RWPE1 (cell line): ENCODE measurements at places on chromosomes 7 and 10.

- DNase-seq = no peak
These were observed 4.4 kb upstream of the FZD9 start for GRCh38 chr7:73429215-73429614.

DNA sequence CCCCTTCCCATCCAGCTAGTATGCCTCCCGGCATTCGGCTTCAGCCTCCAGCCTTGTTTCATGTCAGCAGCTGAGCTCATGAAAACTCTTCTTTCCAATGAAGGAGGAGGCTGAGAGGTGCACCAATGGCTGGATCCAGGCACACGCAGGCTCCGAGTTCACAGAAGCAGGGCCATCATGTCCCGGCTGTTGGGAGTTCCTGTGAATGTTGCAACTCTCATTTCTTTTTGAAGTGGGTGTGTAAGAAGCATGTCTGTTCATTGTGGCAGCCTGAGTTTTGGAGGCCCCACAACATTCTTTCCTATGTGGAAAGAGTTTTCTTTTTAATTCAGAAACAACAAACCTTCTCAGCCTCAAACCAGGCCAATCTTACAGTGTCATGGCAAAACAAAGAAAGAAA is 89.7 kb downstream of the PTPRE start:
- no peak for DNase-seq

DNA sequence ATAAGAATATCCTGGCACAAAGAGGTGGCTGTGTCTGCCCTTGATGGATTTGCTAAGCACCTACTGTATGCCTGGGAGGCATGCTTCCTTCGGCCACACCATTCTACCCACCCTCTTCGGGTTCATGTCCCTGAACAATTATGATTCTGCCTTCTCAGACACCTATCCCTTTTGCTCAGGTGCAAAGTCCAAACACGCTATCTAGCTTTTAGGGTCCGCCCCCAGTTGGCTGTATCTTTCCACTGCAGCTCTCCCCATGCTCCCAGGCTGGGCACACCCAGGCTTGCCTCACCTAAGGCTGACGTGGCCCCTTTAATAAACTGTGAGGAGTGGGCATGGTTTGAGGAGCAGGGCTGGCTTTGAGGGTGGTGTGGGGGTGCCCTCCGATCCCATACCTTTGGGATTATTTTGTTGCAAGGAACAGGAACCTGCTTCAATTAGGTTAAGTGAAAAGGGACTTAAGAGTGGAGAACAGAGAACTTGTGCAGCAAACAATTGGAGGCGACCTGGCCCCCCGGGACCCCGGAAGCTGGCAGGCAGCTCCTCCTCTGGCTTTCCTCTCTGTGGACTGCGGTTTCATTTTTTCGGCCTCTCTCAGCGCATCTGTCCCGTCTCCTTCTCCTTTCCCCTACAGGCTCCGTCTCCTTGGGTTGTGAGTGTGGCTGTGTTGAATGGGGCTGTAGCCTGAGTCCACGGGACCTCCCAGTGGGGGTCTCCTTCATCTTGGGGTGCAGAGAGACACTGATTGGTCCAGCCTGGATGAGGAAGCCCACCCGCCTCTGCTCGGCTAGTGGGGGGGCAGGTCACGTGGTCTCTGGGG is 3.8 kb downstream of the CLIP2 start:
- no peak for DNase-seq

DNA sequence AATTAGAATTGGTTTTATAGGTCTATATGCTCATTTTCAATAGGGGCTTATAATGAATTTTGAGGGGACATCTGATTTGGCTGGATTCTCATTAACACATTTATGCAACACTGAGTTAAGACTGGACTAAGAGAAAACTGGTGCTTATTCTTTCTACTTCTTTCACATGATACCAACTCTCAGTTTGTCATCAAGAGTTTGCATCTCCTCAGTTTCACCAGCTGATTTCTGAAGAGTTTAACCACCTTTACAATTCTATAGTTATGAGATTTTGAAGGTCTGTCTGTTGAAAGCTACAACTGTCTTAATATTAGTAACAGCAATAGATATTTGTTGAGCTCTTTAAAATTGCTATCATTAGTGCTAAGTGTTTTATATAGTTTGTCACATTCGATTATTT is 867.0 kb upstream of the SORCS1 start:
- DNase-seq = no peak

DNA sequence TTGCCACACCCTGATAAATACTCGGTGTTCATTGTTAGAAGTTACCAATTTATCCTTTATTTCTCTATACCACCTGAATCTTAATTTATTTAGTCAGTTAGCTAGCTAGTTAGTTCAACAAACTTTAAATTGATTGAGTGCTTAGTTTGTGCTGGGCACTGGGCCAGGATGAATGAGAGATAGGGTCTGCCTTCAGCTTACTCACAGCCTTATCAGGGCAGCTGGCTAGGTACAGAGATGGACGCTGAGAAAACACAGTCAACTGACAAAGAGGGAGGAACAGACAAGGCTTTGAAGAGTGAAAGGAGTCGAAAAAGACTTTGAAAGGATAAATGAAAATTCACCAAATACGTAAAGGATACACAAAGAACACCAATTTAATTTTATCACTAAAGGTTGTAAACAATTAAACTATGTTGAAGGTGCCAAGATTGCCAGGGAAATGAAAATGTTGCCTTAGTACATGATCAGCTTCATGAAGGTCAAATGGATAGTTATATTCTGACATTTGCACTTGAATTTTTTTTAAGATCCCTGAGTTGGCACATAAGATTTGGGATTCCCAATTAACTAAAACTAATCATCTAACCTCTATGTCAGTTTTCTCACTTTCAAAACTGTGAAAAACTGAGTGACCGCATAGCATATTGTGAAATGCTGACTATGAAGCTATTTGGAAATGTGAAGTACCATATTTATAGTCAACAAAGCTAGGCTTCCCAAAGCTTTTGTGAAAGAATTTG is 2.1 kb downstream of the CAV2 start:
- peak; percentile 34 for DNase-seq

DNA sequence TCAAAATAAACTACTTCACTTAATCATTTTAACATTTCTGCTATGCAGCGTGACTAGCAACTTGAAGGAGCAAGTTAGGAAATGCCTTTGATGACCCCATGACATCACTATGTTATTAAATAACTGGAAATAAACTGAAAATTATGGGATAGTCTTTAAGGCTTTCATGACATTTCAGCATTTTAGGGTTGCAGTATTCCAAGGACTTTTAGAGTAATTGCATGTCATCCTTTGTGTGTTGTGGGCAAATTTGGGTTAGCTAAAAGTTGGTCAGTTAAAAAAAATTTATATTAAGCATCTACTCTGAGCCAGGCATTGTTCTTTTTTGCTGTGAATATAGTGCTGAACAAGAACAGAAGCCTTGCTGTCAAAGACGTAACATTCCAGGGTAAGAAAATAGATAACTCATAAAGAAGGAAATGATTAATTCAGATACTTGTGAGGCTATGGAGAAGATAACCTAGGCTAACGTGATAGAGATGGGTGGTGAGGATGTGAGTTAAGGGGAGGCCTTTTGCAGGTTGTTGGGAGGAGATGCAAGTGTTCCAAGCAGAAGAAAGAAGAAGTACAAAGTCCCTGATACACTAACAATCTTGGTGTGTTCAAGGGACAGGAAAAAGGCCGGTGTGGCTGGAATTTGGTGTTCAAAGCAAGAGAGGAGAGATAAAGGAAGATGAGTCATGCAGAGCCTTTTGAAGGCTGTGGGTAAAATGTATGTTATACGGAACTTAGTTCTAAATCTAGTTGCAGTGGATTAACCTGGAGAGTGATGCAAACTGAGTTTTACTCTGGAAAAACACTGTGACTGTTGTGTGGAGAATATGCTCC is 610.2 kb downstream of the AUTS2 start:
- no peak for DNase-seq

DNA sequence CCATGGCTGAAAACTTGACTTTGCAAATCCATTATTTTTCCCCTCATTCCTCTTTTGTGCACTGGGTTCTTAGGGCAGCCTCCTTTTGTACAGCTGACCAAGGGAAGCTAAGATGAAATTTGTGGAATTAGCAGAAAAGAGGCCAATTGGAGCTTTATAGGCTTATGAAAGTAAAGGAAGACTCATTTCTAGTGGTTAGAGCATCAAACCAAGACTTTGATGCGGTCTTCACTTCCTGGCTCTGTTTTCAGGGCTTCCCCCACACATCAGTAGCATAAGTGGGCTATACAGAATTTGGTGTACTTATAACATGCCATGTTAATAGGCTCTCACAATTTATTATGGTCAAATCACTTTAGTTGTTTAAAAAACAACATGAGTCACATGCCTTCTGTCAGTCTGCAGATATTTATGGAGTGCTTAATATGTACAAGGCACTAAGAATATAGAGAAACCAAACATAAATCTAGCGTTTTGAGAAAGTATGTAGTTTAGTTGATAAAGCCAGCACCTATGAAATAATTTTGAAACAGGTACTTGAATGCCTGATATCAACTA is 5.7 kb downstream of the AUTS2 start:
- DNase-seq = no peak

DNA sequence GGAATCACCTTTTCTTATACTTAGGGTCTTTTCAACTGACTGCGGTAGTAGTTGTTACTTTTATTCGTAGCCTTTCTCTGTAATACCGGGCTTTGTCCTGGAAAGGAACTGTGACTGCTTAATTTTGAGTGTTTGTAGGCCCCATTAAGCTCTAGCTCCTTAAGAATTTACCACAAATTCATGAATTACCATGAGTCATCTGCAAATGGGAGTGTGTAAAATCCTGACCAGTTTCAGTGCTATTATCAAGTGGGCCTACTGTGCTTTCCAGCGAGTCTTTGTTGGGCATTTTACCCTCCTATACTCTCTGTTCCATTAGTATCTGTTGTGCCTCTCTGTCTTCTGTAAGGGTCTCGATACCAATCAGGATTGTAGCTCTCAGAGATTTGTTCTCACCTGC is 49.7 kb downstream of the ZMYND11 start:
- peak; percentile 3 for DNase-seq

GRCh38 chr7:117205873-117206272 is 117.0 kb downstream of the WNT2 start:
- DNase-seq = no peak

DNA sequence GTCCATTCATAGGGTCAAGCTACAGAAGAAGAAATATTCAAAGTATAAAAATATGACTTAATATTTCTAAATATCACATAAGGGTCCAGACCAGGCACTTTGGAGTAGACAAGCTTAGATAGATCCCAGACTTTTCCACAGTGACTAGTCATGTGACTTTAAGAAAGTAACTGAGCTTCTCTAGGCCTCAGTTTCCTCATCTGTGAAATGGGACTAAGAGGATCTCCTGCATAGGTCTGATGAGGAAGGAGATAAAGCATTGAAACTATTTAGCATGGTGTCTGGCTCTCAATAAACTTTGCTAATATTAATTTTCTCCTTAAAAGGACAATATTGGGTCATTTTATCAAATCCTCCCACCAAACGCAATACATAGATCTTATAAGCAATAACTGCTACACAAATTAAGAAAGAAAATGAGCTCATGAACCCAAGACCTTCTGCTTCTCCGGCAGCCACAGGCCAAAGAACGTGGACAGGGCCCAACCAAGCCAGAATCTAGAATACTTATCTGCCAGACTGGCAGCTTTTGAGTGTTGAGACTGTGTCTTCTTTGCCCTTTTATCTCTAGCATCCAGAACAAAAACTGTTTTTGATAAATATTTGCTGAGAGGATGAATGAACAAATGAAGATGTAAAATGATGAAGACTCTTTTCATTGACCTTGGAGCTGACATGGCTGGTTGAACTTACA is 1.6 kb upstream of the TARP start:
- DNase-seq = no peak

GRCh38 chr7:129041142-129042085 is 13.5 kb downstream of the TNPO3 start:
- no peak for DNase-seq

DNA sequence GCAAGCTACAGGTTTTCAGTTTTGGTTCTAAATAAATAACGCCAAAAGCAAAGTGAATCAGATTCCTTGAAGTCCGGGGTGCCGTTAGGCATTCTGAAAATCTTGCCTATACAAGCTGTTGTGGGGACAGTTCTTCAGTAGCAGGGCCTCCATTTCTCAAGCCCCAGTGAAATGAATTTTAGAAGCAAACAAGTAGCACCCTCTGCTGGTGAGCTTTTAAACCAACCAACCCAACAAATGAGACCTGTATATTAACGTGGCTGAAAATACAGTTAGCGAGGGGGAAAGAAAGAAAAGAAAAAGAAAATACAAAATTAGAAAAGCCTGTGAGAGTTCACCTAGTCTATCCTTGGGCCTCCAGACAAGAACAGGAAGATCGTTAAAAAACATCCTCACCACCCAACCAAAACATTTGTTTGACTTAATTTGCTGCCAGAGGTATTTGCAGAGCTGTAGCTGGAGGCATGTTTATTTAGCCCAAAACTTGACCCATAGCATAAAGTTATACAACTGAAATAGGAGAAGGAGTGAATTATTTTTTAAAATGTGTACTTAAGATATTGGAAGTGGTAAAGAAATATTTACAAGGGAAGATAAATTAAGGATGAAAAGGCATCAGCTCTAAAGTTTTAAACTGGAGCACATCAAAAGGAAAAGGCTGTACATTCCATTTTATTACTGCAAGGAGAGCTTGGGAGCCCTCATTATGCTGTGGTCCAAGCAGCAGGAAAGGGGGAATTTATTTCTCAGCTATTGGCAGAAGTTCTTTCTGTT is 98.9 kb downstream of the DYNC1I1 start:
- DNase-seq = peak; percentile 32

- no peak for DNase-seq
These were observed 16.8 kb downstream of the ENO4 start for GRCh38 chr10:116866066-116866465.

GRCh38 chr7:81506609-81507008 is 263.2 kb downstream of the HGF start:
- DNase-seq = no peak

GRCh38 chr7:77465256-77465655 is 49.1 kb upstream of the GSAP start:
- no peak for DNase-seq

DNA sequence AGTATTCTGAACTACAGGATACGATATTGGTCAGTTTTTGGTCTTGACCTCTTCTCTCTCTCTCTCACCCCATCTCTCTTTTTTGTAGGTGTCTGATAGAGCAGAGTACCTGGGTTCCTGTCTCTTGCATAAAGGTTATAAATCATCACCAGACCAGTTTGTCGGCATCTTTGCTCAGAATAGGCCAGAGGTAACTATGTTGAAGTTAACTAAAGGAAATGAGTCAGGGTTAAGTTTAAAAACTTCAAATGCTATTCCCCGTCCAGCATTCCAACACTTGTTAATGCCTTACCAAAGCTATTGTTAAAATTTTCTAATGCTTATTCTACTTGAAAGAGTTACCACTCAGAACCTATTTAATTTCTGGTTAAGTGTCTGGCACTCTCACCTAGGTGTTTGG is 30.7 kb downstream of the ACSL5 start:
- DNase-seq = peak; percentile 68

GRCh38 chr10:122251459-122252255 is 19.4 kb upstream of the BTBD16 start:
- DNase-seq = no peak
